Smooth muscle cell of the pulmonary artery (primary cell): ENCODE measurements at places on chromosomes 3 and 15. TPM values are rescaled to one million over a fixed set of nuclear protein-coding genes. Genes with fewer than 3 reads are reported as not detected.

The MYZAP gene
- 0.03 and 0.07 TPM in 2 replicates for total RNA-seq

The CHDH gene
- 0.03 and 0.07 TPM in 2 replicates for total RNA-seq

The RGMA gene
- total RNA-seq = 1.3 and 1.7 TPM in 2 replicates

The DLEC1 gene
- 0.13 and 0.17 TPM in 2 replicates for total RNA-seq

The C3orf33 gene
- total RNA-seq = 1.6 and 2.0 TPM in 2 replicates

The EXD1 gene
- total RNA-seq = not detected in 2 replicates

The ACAD11 gene
- total RNA-seq = 57.7 and 86.2 TPM in 2 replicates

The GOLGA8S gene
- total RNA-seq = 0.07 and 0.10 TPM in 2 replicates

The CDHR4 gene
- 0.07 TPM in 1 of 2 replicates, not detected in the other for total RNA-seq

The FBXO40 gene
- total RNA-seq = not detected in 2 replicates

The SLC28A1 gene
- total RNA-seq = 0.10 TPM in 1 of 2 replicates, not detected in the other
